ENCODE measurements at places on chromosomes 2 and 18. TPM values are rescaled to one million over a fixed set of nuclear protein-coding genes. Genes with fewer than 3 reads are reported as not detected.
A peak's percentile ranks its signal among the peaks of the same experiment; 100 is the strongest.

DNA sequence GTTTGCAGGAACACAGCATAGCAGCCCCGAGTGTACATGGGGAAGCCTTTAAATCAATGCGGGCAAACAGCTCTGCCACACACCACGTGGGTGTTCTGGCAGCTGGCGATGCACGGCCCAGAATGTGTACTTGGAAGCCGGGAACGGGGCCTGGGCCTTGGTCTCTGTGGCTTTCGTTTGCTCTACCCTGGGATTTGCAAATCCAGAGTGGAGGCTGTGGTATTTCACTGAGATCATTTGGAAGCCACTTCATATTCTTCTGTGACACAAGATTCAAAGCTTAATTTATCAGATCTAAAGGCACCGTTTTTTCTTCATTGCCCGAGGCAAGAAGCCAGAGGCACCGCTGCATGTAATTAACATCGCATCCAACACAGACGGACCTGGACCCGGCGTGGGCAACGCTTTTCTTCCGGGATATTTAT lies 246.3 kb upstream of the MYT1L start:
- DNase-seq, result no peak

DNA sequence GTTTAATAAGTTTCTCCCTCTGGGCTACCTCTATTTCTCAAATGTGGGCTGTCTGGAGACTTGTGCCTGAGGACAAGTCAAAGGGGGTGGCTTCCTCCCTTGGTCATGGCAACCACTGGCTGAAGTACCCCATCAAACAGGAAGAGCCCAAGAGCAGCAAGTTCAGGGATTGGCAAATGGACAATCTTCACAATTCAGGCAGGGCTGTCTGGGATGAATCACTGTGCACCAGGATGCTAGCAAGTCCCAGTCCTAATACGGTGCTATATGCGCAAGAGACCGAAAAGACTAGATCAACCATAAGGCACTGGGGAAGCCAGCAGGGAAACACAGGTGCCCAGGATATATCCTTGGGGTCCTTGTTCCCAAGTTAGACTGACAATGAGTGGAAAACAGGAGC lies 75.5 kb downstream of the ANTXR1 start:
- no peak for DNase-seq

DNA sequence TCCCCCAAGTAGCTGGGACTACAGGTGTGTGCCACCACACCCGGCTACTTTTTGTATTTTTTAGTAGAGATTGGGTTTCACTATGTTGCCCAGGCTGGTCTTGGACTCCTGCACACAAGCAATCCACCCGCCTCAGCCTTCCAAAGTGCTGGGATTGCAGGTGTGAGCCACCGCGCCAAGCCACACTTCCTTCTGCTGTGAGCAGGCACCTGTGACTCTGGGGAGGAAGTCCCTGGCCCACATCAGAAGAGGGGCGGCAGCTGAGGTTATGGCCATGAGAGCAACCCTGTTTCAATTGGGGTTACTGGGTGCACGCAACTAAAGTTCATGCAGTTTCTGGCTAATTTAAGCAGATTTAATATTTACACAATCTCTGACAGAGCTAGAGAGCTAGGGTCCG lies 91.0 kb downstream of the PLB1 start:
- DNase-seq, result no peak

GRCh38 chr2:207796585-207797350 lies 27.1 kb upstream of the FZD5 start:
- DNase-seq, result peak; percentile 38

- DNase-seq, result no peak
These were observed 622.3 kb downstream of the ADCYAP1 start for GRCh38 chr18:1526991-1527390.

DNA sequence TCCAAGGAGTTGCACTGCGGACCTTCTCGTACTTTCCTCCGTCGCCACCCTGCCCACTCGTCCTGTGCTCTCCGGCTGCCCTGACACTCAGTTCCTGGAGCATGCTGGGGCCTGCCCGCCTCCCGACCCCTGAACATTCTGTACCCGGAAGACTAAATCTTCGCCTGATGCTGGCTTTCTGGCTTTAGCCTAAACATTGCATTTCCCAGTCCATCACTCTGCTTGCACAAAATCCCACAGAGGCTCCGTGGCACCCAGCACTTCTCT lies 550 bp upstream of the SFXN5 start:
- no peak for DNase-seq

DNA sequence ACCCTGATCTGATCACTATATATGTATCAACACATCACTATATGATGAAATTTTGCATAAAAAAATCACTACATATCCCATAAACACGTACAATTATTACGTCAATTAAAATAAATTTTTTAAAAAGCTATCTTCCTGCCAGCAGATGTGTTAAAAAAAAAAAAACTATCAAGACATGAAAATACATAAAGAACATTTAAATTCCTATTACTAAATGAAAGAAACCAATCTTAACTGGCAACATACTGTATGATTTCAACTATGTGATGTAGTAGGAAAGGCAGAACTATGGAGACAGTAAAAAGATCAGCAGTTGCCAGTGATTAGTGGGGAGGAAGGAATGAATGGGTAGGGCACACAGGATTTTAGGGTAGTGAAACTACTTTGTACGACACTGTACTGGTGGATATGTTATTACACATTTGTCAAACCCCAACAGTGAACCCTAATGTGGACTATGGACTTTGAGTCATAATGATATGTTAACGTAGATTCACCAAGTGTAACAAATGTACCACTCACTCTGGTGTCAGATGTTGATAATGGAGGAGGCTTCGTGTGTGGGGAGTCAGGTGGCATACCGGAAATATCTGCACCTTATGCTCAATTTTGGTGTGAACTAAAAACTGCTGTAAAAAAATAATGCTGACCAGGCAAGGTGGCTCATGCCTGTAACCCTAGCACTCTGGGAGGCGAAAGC lies 27.4 kb downstream of the USP34 start:
- DNase-seq, result peak; percentile 62

DNA sequence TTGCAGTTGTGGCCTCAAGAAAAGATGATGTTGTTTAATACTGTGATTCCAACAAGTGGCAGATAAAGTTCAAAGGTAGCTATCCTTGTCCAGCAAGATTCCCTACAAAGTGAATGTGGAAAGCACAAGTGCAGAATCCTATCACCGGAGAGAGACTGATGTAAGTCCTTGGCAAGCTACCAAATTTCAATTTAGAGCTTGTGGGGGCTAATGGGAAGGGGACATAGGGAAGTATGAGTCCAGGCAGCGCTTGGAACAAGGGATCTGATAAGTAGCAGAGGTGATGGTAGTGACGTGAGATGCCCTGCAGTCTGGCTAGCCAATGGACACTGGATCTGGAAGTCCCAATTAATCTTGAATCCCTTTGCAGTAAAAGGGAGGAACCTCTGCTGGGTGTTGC lies 165.2 kb upstream of the DTNA start:
- no peak for DNase-seq

DNA sequence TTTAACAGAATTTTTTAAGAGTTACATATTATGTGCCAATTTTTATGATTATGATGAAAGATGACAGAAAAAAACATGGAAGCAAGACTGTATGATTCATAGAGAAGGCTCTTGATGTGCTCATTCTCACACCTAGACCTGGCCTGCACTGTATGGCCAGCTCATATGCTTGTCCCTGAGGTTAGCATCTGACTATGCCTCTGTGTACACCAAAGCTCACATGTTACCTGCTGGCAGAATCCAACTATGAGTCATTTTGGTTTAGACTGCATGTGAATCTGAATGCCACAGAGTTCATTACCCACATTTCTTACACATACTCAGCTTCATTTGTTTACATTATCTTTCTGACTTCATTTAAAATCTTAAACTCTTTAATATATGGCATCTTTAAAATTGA lies 139.0 kb downstream of the DSC3 start:
- peak; percentile 31 for DNase-seq

- no peak for DNase-seq
These were observed 1211.9 kb upstream of the GYPC start for GRCh38 chr2:125444106-125444505.

GRCh38 chr2:112772322-112772721 lies 7.9 kb upstream of the CKAP2L start:
- no peak for DNase-seq

- no peak for DNase-seq
These were observed 48.1 kb downstream of the KCNE4 start for GRCh38 chr2:223100061-223100511.

- DNase-seq, result no peak
These were observed 181.1 kb upstream of the COPS8 start for GRCh38 chr2:236904389-236905263.

GRCh38 chr2:6986301-6986911 lies 69.2 kb downstream of the RNF144A start:
- no peak for DNase-seq

- no peak for DNase-seq
These were observed 44.4 kb downstream of the EXOC6B start for GRCh38 chr2:72781480-72781879.

- no peak for DNase-seq
These were observed 37.6 kb downstream of the FARP2 start for GRCh38 chr2:241393524-241394196.

- DNase-seq, result no peak
These were observed 38.2 kb upstream of the ALPP start for GRCh38 chr2:232340171-232340935.

GRCh38 chr2:44237221-44237620 lies 38.1 kb upstream of the SLC3A1 start:
- DNase-seq, result no peak

DNA sequence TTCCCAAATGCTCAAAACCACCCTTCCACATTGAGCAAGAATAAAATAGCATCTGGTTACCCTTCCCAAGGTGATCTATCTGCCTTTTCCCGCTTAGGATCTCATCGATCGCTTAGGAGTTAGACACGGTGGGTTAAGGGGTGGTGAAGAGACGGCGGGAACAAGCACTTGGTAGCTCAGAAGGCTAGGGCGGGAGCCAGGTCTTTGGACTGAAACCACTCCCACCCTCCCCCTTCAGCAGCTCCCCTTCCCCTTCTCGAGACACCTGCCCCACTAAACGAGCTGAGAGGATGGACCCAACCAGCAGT lies 513 bp downstream of the THOC1 start:
- DNase-seq, result no peak

CD302 gene
- total RNA-seq, result not detected

HJURP gene
- total RNA-seq, result 33.9 TPM

SH3RF3 gene
- 0.20 TPM for total RNA-seq

SIX2 gene
- total RNA-seq, result 7.3 TPM

KLHL29 gene
- 2.1 TPM for total RNA-seq

ASXL3 gene
- not detected for total RNA-seq

CAPN14 gene
- total RNA-seq, result 1.6 TPM

GULP1 gene
- 144 TPM for total RNA-seq

SKOR2 gene
- not detected for total RNA-seq

GALNT5 gene
- 0.81 TPM for total RNA-seq
